ENCODE measurements at places on chromosomes 16 and 17.

GRCh38 chr16:6570530-6570929, 762.1 kb upstream of the RBFOX1 start:
- no peak for DNase-seq

GRCh38 chr16:75421820-75422126, 11.5 kb downstream of the CFDP1 start:
- no peak for DNase-seq

GRCh38 chr17:4304417-4305027, 40.7 kb upstream of the ANKFY1 start:
- no peak for DNase-seq

- no peak for DNase-seq
These were observed 18.3 kb downstream of the PSME3IP1 start for GRCh38 chr16:57167538-57167937.

GRCh38 chr16:82808036-82808435, 181.3 kb downstream of the CDH13 start:
- DNase-seq: no peak

- DNase-seq: no peak
These were observed 204.9 kb downstream of the C16orf78 start for GRCh38 chr16:49578435-49579024.

GRCh38 chr16:8957509-8958157, 6.1 kb downstream of the USP7 start:
- DNase-seq: no peak

DNA sequence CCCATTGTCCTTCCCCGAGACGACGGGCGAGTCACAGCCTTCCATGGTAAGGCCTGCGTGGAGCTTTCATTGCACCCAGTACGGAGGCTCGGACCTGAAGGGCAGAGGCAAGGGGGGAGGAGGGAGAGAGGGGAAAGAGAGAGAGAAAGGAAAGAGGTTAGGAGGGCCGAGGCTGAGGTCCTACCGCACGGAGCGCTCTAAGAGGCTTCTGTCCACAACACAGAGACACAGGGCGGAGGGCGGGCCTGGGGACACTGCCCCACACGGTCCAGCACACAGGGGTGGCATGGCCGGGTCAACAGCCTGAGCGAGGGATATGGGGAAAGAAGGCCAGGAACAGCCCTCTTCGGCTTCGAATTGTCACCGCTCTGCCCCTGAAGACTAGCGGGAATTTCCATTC, 87.8 kb downstream of the ZFHX3 start:
- no peak for DNase-seq

GRCh38 chr17:41338961-41339485, 11.6 kb downstream of the KRT33A start:
- DNase-seq: no peak

- DNase-seq: no peak
These were observed 151.8 kb downstream of the RPTOR start for GRCh38 chr17:80696456-80696855.

DNA sequence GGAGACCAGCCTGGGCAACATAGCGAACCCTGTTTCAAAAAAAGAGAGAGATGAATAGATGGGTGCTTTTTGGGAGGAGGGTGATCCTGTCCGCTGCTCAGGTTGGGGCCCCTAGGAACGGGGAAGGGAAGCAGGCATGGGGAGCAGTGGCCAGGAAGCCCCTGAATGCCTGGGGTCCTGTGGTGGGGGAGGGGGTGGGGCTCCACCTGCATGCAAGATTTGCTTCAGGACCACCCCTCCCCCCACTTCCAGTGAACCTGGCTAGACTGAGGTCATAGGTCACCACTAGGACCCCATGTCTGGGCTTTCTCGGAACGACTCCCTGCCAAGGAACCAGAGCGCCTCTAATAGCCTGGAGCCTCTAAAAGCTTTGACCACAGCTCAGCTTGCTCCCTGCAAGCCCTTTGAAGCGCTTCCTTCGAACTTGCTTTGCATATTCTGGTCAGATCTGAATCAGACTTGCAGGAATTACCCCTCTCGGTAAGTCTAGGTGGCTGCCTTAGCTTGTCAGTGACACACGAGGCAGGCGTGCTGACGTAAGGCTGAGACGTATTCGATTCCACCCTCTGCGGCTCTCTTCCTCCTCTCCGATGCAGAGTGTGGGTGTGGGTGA, 3.7 kb downstream of the SOCS3 start:
- peak; percentile 90 for DNase-seq

DNA sequence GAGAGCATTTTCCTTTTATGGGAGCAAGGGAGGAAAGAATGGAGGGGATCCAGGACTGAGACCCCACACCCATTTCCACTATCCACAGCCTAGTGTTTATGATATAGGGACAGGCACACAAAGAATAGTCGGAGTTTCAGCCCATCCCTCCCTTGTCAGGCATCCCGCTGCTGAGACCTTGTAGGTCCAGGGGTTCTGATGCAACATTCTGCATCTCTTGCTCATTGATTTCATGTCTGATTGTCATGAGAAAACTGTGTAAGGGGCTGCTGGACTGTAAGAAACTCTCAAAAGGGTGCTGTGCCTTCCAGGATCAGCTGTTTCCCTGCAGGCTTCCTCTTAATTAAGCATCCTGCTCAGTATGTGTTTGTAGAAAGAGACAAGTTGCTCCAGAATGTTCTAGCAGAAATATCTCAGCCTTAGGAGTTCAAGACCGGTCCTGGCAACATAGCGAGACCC, 5.3 kb upstream of the POLR3E start:
- DNase-seq: no peak

- DNase-seq: no peak
These were observed 29.7 kb upstream of the NGFR start for GRCh38 chr17:49465331-49465903.

GRCh38 chr17:671076-671762, 43.4 kb downstream of the VPS53 start:
- no peak for DNase-seq

- no peak for DNase-seq
These were observed 605 bp upstream of the ABAT start for GRCh38 chr16:8673611-8674412.

DNA sequence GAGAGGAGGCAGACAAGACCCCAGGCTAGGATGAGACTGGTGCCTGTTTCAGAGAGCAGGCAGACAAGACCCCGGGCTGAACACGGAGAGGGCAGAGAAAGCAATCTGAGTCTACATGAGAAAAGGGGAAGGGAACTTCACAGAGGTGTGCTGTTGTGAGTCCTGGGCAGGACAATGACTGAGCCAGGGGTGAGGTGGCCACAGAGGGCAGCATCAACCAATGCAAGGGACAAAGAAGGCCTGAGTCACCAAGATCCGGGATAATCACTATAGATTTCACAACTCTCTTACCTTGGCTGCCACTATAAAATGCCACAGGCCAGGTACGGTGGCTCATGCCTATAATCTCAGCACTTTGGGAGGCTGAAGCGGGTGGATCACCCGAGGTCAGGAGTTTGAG, 89.0 kb downstream of the SLC39A11 start:
- DNase-seq: no peak

DNA sequence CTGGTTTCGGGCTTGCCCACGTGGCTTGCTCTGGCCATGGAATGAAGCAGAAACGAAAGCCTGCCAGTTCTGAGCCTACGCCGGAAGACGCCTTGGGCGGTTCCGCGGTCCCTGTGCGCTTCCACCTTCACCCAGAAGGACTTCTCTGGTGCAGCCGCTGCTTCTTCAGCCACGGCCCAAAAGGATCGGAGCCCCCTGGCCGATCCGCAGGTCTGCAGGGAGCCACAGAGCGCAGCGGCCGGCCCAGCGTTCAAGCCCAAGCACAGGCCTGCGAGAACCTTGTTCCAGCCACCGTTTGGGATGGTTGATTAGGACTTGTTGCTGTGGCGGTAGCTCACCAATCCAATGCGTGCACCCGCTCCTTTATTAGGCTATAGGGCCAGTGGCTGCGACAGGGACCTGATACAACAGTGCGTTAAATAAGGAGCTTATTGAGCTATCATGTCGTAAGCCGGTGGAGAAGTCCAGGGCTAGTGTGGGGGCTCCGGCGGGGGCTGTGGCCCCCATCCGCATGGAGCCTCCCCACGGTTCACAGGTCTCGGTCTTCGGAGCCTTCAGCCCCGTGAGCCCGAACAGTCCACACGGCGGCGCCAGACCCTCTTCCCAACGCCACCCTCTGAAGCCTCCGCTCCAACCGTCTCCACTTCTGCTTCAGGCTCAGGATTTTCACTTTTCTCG, 10.2 kb upstream of the MPP2 start:
- no peak for DNase-seq

- DNase-seq: no peak
These were observed at the start of gene FOXN1 for GRCh38 chr17:28505986-28506665. Gene FOXN1 (plus strand): TSS chr17:28506348. CDS start chr17:28523970, 17,622 bp downstream.

GRCh38 chr17:9837551-9838471, 12.1 kb downstream of the GLP2R start:
- no peak for DNase-seq

DNA sequence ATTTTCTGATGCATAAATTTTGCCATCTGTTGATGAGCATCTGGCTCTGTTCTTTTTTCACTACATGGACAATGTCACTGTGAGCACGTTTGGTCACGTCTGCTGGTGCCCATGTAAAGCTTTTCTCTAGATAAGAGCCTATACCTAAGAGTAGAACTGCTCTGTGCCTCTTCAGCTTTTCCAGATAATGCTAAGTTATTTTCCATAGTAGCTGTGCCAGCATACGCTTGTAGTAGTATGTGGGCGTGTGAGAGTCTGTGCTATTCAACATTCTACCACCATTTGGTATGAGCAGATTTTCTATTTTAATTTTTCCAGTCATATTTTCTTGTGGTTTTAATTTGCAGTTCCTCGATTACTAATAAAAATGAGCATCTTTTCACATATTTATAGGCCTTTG, 33.2 kb downstream of the VPS35L start:
- DNase-seq: no peak

GRCh38 chr17:34300652-34301370, 15.3 kb downstream of the CCL11 start:
- DNase-seq: no peak
